ENCODE measurements at places on chromosomes 5 and 9.
A peak's percentile ranks its signal among the peaks of the same experiment; 100 is the strongest.

DNA sequence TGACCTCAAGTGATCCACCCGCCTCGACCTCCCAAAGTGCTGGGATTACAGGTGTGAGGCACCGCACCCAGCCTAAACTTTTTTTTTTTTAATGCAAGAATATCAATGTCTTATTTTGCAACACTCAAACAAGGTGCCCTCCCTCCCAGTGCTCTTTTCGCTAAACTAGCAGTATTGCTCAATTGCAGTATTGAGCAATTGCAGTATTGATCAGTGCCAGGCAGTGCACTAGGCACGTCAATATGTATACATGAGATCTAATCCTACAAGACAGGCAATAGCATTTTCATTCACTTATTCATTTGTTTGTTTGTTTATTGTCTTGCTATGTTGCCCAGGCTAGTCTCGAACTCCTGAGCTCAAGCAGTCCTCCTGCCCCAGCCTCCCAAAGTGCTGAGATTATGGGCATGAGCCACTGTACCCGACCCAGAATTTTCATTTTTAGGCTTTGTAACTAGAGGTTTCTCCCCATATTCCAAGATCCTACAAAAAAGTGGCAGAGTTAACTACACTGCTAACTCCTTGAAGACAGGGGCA lies 94.5 kb downstream of the TTLL11 start:
- DNase-seq = no peak

DNA sequence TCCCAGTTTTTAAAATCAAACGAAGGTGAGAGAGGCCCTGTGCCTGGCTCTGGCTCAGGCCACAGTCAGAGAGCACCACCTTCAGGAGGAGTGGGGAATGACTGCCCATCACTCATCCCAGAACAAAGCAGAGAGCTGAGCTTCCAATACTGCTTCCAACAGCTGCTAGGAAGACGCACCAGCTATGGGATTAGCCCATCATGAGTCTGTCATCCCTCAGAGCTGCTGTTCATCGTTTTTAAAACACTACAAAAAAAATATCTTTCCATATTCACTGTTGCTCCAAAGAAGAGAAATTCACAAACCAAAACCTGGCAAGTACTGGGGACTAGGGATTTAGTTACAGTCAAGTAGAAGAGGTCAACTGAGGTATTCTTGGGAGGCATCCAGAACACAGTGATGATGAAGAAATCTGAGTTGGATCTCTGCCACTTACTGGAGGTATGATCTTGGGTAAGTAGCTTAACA lies 102.4 kb downstream of the CDK5RAP2 start:
- DNase-seq = peak; percentile 74

DNA sequence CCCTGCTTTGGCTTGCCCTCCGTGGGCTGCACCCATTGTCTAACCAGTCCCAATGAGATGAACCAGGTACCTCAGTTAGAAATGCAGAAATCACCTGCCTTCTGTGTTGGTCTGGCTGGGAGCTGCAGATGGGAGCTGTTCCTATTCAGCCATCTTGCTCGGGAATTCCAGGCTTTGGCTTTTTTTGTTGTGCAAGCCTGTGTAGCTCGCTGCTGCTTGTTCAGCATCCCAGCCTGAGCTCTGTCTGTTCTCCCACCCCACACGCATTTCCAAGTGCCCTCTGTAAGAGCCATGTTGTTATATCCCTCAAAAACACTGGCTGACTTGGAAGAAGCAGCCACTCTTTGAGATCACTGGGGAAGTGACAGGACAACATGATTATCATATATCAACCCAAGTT lies 101.6 kb upstream of the DPYSL3 start:
- no peak for DNase-seq

DNA sequence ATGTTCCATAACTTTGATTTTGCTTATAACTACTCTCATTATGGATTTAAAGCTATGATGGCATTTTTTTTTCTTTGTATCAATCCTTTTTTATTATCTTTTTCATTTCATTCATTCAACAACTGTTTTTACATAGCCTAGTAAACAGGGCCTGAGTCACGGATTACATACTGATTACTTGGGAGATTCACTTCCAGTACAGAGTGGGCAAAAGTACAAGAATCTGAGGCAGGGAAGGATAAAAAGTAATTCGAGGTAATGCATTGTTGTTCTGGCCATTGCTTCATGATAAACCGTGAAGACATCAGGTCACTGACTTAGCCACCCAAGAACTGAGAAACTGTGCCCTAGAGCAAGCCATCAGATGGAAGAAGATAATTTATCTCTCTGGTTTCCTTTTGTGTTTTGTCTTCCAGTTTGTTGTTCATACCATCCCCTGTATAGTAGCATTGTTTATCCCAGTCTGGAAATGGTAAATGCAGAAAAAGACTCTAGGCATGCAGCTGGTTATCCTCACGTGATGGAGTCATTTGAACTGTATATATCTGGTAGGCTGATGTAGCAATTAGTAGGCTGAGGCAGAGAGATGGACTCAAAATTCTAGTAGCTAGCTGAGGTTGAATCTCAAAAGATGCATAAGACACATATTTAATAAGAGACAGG lies 145.6 kb downstream of the CNTLN start:
- peak; percentile 9 for DNase-seq

DNA sequence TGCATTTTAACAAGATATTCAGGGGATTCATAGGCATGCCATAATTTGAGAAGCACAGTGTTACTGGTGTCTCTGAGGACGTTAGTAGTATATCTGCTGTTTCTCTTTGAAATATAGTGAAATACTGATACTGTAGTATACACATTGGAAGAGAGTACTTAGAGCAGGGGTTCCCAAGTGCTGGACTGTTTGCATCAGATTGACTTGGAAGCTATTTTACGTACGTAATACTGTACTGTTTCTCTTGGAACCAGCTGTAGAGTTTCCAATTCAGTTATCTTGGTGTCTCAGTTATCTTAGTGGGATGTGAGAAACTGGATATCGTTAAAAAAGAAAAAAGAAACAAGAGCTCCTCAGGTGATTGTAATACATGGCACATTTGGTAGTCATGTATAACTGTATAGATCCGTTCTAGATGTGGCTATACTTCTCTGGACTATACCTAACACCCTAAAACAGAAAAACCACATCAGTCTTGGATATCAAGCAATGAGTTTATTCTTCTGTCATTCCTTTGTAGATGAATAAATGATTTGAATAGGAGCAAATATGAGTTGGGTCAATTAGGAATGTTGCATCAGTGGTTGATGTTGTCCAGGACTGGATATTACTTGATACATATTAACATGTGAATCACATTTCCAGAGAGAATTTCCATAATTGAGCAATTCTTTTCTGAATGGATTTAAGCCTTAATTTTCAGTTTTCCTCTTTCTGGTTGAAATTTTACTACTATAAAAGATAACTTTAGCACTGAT lies 33.4 kb downstream of the PRRC1 start:
- DNase-seq = no peak

- no peak for DNase-seq
Observed at GRCh38 chr9:104835161-104835560, 71.2 kb downstream of the NIPSNAP3B start.

DNA sequence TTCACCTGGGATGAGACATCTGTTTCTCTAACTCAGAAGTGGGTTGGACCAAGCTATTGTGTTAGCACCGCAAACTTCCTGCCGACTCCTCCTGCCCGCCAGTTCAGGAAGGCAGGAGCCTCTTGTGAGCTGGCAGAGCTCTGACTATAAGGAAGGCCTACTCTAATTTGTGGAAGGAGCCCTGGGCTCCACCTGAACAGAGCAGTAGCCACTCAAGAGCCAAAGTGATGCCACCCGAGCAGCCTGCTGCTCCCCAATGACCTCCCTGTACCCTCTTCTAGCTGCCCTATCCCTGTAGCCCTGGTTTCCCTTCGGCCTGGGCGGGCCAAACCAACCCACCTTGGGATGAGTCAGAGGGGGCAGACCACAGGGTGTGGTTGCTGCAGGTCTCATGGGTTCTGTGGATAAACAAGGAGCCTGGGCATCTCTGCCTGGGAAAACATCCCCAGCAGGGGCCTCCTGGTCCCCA lies 81.6 kb downstream of the PSD2 start:
- no peak for DNase-seq

- no peak for DNase-seq
Observed at GRCh38 chr9:134971196-134971595, 53.5 kb upstream of the FCN1 start.

DNA sequence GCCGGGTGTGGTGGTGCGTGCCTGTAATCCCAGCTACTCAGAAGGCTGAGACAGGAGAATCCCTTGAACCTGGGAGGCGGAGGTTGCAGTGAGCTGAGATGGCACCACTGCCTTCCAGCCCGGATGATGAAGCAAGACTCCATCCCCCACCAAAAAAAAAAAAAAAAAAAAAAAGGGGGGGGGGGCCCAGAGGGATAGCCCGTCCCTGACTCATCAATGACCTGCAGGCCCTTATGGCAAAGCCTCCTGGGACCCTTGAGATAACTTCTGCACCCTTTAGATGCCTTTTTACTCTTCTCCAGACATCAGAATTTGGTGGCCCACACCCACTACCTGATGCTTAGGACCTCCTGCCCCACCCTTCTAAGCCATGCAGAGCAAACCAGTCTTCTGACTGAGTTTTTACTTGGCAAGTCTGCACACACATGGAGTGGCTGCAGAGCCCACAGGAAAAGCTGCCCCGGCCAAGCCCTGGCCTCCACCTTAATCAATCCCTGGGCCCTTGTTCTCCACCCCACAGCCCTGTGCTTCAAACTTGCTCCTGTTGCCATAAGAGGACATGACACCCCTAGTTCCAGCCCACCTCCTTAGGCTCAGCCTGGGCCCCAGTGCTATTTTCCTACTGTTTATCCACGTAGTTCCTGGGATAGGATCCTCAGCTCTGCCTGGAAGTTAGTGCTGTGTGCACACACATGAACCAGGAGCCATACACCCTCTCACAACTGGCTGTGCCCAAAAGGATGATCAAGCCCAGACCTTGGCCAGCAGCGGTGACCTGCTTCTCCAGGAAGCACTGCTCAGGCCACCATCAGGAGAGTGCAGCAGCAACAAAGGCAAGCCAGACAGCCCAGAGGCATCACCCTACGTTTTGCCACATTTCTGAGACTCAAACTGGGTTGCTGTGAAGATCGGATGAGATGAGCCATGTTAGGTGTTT lies 5.1 kb downstream of the MGAT1 start:
- no peak for DNase-seq

GRCh38 chr5:174567506-174568141 lies 156.8 kb upstream of the MSX2 start:
- no peak for DNase-seq
